Testis (tissue), 5 donors: ENCODE measurements at places on chromosomes 5 and 9. TPM values are rescaled to one million over a fixed set of nuclear protein-coding genes. Genes with fewer than 3 reads are reported as not detected.

C9orf153 gene
- 10.2 TPM for total RNA-seq

- no peak for DNase-seq
Measured at GRCh38 chr5:68246802-68247201, 31.2 kb downstream of the PIK3R1 start.

- no peak for DNase-seq
Measured at GRCh38 chr5:965604-966344, 42.8 kb upstream of the NKD2 start.

TAF11L12 gene
- total RNA-seq, result 0.25 TPM

EDIL3 gene
- 3.4 TPM for total RNA-seq

DNA sequence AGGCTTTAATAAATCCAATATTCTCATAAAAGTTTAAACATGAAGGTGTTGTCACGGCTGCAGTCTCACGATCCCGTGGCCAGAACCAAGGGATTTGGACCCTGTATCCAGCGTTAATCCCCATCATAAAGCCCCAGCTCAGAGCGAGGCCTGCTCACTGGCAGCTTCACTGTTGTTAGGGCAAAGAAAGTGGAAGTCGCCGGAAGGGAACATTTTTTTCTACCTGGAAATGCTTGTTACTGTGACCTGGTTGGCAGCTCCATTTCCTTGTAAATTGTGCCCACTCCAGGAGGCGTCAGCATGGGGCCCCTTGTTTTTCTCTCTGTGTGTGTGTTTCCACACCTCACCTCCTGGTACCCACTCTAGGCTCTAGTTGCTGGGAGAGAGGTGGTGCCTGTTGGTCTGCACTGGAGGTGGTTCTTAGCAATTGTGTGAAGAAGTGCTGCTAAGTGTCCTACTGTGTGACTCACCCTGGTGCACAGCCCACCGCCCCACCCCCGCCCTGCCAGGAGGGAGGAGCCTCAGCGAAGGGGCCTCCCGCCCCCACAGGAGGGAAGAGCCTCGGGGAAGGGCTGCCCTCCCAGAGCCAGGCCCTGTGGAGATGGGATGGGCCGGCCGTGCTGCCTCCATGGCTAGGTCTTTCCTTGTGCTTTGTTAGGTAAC lies 105.1 kb downstream of the EHMT1 start:
- DNase-seq, result no peak

GRCh38 chr5:139403418-139403786 lies 487 bp downstream of the SPATA24 start:
- DNase-seq, result no peak

- no peak for DNase-seq
Measured at GRCh38 chr5:36790847-36791246, 85.7 kb upstream of the NIPBL start.

DNA sequence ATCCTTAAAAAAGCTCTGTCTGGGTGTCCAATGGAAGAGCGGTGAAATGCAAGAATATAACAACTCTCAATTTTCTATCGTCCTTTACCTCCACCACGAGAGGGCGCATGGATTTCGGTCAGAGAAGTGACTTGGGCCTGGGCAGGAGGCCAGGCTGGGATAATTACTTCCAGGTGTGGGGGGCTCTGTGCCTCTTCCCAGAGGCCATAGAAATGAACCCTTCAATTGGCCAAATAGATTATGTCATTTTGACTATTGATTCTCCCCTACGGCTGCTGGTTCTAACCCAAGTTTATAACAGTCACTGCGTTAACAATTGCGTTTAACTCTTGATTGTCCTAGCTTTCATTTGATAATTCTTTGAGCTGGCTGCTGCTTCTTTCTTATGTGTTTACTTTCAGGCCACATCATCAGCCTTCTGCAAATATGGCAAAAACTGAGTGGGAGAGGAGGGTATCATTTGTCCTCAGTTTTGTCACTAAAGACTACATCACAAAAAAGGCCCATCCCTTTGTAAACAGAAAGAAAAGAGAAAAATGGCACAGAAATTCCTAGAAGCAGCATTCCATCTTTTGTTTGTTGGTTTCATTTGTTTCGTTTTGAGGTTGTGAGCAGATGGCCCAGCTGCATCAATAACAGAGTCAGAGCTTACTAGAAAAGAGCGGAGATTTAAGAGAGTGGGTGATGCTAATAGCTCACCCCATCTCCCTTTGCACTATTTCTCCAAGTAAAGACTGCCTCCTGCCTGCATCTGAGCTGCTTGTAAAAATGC lies 45.4 kb upstream of the ZFR start:
- DNase-seq, result peak; percentile 89

DNA sequence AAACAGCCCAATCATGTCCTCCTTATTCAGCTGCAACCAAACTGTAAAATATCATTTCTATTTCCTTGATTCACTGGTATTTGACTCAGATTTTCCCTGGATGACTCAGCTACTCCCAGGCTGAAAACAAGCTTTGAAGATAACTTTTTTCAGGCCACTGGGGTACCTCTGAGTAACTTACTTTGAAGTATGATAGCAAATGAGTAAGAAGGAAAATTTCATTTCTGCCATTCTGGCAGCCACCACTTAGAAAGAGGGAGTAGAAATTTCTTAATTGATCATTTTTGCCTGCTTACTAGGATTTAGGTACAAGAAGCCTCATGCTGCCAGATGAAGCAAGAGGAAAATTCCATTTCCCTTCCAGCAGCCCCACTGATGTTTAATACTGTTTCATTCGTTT lies 247.4 kb downstream of the PRELID2 start:
- DNase-seq, result no peak

DNA sequence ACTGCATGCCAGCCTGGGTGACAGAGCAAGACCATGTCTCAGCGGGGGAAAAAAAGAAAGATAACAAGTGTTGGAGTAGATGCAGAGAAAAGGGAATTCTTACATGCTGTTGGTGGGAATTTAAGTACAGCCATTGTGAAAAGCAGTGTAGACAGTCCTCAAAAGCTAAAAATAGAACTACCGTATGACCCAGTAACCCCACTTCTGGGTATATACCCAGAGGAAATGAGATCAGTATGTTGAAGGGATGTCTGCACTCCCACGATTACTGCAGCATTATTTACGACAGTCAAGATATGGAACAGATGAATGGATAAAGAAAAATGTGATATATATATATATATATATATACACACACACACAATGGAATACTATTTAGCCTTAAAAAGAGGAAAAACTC lies 225.3 kb upstream of the SLC24A2 start:
- no peak for DNase-seq

- DNase-seq, result no peak
Measured at GRCh38 chr5:138979684-138980280, 104.6 kb upstream of the LRRTM2 start.

DNA sequence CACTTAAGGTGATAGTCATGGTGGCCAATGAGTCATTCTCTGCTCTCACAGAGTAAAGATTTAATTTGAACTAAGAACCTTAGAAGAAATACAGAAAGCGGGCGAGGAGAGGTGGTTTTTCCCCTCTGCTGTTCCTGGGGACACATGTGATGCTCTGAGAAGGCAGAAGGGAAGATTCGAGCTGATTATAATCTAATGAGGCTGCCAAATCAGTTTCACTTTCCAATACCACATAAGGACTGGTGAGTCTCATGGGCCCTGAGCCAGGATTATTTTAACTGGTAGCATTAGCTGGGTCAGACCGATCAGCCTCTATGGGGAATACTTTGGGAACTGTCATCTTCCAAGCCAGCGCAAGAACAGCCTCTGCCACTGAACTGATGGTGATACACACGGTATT lies 116.5 kb downstream of the SLC1A3 start:
- DNase-seq, result no peak
